AG20443 (cell line): ENCODE measurements at places on chromosomes 4 and X.
A peak's percentile ranks its signal among the peaks of the same experiment; 100 is the strongest.

DNA sequence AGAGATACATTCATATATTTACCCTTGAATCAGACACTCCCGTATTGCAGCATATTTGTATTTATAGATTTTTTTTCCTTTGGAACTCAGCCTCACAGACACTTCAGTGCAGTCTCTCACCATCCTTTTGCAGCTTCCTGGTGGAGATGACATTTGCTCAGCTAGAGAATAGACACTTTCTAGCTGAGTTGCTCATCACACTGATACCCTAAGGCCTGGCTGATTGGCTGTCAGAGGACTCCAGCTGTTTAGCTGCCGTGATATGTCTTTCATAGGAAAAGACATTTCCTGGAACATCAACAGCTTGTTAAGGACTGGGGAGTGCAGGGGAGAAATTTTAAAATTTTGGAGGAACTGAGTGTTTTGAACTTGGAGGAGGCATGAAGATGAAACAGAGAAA is 429.6 kb downstream of the SMARCA1 start:
- DNase-seq, result no peak

GRCh38 chr4:24993551-24994080 is 37.1 kb downstream of the LGI2 start:
- no peak for DNase-seq

DNA sequence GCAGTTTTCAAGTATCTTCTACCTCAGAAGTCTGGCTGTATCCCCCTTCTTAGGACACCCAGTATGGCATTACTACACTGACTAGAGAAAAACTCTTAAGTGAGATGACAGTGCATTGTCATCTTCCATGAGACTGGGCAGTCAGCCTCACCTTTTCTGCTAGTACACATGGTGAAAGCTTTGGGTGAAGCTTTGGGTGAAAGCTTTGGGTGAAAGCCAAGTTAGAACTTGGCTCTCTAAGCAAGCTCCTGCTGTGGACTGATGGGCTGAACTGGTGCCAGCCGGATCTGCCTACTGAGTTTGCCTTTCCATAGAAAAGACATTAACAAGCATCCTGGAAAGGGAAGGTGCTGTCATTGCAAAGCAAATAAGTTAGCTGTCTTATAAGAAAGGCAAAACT is 8.8 kb downstream of the EPHA5 start:
- DNase-seq, result no peak

- DNase-seq, result no peak
Observed at GRCh38 chr4:37422102-37422501, 177.6 kb downstream of the NWD2 start.

DNA sequence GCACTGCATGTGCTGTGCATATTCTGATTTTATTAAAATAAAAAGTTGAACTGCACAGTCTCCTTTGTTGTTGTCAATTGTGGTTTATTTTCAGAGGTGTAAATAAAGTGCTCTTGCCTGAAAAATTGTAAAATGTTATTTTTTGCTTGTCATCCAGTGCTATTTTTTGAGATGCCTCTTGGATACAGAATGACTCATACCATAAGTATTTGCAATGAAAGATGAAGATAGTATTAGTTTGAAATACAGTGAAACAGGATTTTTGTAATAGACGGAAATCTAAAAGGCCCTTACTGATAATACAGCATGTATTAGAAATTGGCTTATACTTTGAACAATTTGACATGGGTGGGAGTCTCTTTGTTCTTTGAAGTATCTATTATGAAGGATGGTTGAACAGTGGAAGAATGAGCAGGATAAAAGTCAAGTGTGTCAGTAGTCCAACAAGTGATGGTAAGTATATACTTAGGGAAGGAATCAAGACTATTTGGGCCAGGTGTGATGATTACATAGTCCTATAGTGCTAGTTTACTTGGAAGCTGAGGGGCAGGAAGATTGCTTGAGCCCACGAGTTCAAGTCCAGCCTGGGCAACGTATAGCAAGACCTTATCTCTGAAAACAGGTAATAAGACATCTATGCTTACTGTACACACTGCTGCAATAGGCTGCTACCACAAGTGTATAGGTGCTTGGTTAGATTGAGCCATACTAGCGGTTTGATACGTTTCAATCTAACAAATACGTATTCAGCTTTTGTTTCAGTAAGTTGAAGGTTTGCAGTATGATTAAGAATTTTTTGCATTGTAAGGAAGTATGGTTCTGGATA is 16.4 kb downstream of the DDX3X start:
- peak; percentile 11 for DNase-seq

GRCh38 chr4:94298725-94299252 is 43.8 kb downstream of the HPGDS start:
- no peak for DNase-seq

GRCh38 chr4:2333356-2333841 is 71.5 kb upstream of the MXD4 start:
- DNase-seq, result no peak
